Activated CD4-positive, alpha-beta T cell treated with anti-CD3 and anti-CD28 coated beads, Interleukin-2, Interleukin-4, amounts not matched to agents 100 ng/mL and 50 ng/mL, durations not matched to agents 16 hours and 8 hours (primary cell): ENCODE measurements at places on chromosomes 7 and 10.
A peak's percentile ranks its signal among the peaks of the same experiment; 100 is the strongest.

DNA sequence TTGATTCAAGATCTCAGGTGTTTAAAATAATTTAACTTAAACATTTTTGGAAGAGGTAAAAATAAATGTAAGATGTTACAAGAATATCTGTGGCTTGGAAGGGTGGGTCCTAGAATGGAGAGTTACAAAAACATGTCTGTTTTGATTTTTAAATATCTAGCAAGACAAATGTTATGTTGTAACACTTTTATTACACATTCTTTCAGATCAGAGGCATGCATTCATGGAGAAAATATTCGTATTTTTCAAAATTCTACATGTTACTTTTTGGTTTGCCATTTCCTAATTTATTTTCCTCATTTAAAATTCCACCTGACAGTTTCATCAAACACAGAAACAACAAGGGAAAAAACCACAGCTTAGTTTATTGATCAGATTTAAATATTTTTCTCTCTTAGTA, 10.0 kb downstream of the WBP1L start:
- no peak for DNase-seq

- DNase-seq = peak; percentile 1
These were observed 260.2 kb upstream of the TMEM72 start for GRCh38 chr10:44650691-44651661.

GRCh38 chr10:132540456-132540855, 2.9 kb downstream of the INPP5A start:
- no peak for DNase-seq

DNA sequence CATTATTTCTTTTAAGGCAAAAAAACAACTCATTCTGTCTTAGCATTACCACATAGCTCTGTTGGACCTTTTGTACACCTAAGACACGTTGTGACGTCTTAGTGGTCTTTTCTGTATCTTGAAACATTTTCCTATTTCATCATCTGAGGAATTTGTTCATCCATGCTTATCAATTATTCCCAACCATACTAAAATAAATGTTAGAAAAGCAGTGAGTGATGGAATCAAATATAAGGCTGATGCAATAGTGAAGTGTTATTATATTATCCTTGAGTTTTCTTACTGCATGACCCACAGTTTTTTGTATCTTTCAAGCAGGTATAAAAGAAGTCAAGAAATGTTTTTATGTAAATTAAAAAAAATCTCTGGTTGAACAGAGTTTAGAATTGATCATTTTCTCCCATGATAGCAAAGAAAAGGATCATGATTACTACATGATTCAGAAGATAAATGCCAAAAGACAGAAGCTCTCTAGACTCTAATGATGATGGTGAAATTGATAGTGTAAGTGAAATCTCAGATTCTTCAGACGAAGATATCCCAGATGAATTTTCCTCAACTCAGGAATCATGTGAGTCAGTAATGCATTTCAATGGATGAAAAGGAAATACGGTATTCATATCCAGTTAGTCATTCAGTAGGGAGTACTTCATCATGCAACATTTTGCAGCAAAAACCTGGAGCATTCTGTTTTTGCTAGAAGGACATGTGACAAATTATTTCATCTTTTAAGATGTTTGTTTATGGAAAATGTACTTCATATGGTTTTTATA, 51.4 kb downstream of the CELF2 start:
- no peak for DNase-seq

- DNase-seq = peak; percentile 75
These were observed 22.1 kb upstream of the FBXW4 start for GRCh38 chr10:101716891-101717659.

- DNase-seq = no peak
These were observed 181.8 kb downstream of the KIAA1217 start for GRCh38 chr10:24390746-24391145.

DNA sequence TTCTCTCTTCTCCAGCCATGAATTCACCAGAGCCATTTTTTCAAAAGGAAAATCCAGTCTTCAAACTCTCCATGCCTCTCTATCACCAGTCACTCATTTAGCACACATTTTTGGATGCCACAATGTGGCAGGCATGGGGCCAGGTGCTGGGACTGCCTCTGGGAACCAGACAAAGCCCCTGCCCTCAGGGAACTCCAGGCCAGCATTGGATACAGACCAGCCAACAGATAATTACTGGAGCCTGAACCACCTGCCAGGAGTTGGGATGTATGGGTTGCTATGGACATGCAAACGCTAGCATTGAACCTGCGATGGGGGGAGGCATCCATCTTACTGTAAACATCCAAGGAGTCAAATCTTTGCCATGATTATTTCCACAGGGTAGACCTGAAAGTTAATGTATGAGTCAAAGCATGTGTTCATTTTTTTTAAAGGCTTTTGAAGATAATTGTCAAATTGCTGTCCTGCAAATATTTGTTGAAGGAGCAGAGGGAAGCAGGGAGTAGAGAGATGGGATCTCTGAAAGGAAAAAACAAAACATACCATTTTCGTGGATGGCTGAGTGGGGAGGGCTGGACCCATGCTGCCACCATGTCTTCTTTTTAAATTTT, 43.2 kb downstream of the SRRM3 start:
- DNase-seq = no peak

- no peak for DNase-seq
These were observed 103.7 kb downstream of the RNF216 start for GRCh38 chr7:5677538-5678294.

- no peak for DNase-seq
These were observed 715.3 kb downstream of the NXPH1 start for GRCh38 chr7:9148687-9149086.

- no peak for DNase-seq
These were observed 65.0 kb downstream of the FBXL13 start for GRCh38 chr7:103009466-103010185.

GRCh38 chr7:70210936-70211310, 612.6 kb downstream of the AUTS2 start:
- no peak for DNase-seq

DNA sequence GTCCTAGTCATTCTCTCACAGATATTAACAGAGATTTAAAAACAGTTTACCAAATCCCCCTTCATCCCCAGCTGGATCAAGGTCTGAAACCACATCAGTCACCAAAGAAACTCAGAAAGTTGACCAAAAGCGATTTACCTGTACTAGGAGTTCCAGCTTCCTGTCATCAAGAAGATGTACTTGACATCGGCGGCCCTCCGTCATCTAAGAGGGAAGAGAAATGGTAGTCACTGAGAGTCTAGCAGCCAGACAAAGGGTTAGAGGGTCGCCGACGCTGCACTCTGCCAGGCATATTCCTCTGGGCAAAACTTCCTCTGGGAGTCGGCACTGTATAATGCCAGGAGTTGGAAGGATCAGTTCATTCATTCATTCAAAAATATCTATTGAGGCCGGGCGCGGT, 271.9 kb downstream of the PRPF18 start:
- DNase-seq = no peak

DNA sequence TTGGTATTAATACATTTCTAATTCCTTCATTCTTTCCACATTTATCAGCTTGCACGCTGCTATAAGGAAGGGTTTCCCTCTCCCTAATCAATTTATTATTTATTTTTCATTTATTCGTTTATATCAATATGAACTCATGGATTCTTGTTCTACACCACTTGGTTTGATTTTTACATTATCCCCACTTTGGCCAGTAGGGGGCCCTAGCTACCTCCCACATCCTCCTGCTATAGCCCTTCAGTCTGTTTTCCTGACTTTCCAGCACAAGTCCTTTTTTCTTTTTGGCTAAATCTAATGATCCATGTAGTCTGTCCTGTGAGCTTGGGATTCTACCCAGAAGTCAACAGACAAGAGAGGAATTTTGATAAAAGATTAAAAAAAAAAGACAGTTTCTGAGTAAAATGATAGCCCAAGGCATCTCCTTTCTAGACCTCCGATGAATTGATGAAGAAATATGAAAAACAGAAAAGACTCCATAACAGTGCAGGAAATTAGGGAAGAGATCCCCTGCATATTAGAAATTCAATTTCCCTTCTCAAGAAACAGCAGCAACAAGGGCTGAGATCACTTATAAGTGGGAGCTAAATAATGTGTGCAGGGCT, 47.7 kb downstream of the LYZL2 start:
- peak; percentile 41 for DNase-seq

GRCh38 chr10:34609287-34609940, 205.7 kb downstream of the PARD3 start:
- no peak for DNase-seq
